ENCODE measurements at places on chromosomes 3 and 15.

GRCh38 chr3:120341658-120342346 is 7.4 kb downstream of the LRRC58 start:
- DNase-seq: no peak

- DNase-seq: no peak
These were observed 733.5 kb upstream of the CCDC54 start for GRCh38 chr3:106643684-106644161.

GRCh38 chr3:42500909-42501308 is 1.5 kb upstream of the VIPR1 start:
- no peak for DNase-seq

- no peak for DNase-seq
These were observed 48.4 kb downstream of the IDH2 start for GRCh38 chr15:90053685-90054466.

DNA sequence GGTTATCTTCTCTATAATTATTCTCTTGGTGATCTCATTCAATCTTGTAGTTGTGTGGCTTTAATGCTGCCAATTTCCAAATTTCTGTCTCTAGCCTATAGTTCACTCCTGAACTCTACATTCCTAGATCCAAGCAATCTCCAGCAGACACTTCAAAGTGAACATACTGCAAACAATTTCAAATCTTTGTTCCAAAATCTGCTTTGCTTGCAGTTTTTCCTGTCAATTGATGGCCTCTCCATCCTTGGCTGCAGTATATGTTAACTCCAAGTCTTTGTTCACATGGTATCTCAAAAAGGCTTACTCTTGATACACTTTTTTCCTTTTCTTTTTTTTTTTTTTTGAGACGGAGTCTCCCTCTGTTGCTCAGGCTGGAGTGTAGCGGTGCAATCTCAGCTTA is 17.4 kb downstream of the NAA50 start:
- no peak for DNase-seq

GRCh38 chr3:135641761-135642160 is 323.8 kb upstream of the PPP2R3A start:
- no peak for DNase-seq

DNA sequence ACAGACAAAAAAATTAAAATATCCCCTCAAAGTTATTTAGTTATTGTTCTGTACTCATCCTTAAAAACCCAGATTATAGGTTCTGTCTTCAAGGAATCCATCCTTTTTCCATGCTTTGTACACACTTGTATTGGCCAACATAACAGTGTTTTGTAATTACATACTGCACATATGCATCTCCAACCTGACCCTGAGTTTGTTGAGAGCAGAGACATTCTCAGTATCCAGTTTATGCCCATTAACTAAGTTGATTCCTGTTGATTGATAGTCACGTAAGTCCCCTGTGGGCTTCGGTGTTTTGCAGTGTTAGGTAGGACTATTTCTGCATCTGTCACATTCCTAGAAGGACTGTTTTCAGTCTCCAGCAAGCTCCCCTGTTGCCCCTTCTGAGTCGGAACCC is 33.6 kb downstream of the MOBP start:
- DNase-seq: no peak

DNA sequence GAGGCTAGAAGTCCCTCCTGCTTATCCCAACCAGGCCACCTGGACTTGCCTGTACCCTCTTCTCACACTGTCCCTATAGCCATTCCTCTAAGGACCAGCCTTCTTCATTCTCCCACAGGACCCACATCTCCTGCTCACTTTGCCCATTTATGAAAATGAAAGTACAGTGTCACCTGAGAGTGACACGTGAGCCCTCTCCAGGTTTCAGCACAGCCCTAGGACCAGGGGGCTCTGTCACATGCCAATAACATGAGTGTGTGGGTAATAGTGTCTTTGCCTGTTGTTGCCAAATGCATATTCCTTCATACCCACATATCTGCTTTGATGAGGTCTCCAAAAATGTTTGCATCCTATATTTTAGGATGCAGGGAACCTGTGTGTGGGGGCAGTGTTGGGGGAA is 42.3 kb upstream of the TNFAIP8L3 start:
- DNase-seq: no peak

GRCh38 chr3:118487734-118488133 is 546.9 kb downstream of the IGSF11 start:
- no peak for DNase-seq

DNA sequence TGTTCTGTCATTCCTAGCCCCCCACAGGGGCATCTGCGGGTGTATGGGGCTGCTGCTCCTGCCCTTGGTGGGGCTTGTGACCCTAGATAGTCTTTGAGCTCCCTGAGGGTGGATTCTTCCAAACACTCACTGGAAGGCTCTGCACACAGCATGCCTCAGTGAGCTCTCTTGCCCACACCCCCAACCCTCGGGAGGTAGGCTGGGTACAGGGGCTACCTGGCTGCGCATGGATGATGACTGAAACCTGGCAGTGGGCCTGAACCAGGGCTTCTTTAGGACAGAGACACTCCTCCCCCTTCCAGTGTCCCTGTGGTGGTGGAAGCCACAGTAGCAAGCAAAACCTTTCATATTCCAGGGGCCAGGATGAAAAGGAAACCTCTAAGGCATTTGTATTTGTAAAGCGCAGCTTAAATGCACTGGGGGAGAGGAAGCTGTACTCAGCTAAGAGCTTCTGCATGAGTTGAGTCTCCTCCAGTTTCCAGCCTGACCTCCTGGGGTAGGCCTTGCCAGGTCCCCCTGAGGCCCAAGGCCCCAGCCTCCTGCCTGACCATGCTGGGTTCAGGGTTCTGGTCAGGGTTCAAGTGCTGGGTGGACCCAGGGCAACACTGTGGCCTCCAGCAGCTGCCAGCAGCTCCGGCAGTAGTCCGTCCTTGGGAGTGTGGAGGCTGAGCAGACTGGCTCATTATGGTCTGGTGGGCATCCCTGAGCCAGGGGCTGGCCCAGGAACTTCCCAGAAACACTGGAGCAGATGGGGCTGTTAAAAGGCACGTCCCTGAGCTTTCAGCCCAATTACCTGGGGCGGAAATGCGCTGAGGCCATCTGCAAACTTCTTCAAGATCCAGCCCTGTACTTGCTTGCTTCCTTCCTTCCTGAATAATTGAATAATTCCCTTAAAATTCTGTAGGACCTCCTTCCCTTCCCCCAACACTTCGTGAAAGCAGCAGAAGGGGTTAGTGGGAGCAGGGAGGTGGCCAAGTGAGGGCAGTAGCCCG is 89.7 kb downstream of the HMG20A start:
- no peak for DNase-seq

DNA sequence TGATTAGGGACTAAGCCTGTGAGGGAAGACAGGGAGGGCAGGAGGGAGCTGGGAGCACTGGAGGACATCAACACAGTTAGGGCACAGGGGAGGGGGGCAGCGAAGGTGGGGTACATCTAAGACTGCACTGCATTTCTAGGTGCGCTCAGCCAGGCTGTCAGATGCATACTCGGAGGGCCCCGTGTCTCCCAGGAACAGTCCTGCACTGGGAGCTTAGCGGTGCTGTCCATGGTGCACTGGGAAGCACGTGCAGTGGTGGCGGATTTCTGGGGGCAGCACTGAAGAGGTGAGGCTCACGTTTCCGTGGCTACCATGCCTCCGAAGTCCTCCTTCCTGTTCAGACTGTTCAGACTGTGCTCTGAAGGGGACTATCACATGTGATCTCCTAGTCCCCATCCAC is 54.4 kb downstream of the ROPN1B start:
- no peak for DNase-seq

DNA sequence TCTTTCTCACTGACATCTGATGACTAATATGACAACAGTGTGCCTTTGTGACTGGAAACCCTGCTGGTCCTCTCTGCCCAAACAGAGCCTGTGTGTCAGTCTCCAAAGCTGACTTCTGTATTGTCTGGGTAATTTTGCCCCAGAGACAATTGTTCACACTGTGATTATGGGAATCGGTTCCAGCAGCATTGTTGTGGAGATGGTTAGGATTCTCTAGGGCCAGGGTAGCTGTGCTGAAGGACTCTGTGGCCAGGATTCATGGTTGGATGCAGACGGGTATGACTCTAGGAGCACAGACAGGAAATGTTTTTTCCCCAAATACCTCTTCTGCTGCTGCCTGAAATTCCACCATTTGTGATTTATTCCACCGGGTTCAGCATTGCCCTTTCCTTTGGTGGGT is 57.5 kb upstream of the ITGA11 start:
- peak; percentile 67 for DNase-seq

DNA sequence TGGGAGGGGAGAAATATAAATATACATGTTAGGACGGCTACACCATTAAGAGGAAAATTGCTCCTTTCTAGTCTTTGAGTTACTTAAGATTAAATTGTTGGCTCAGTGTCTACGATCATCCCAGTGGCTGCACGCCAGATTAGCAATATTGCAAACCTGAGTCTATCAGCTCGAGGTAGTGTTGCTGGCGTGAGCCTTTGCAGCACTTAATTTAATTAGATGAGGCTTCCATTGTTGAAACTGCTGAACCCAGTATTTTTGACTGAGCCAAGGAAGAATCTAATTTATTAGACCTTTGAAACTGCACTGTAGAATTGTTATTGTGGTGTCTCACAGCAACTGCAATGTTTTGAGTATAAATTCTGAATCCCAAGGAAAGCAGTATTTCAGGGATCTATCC is 782.4 kb upstream of the ROBO1 start:
- no peak for DNase-seq

GRCh38 chr3:139523166-139523565 is 16.4 kb downstream of the RBP1 start:
- DNase-seq: no peak

- DNase-seq: peak; percentile 34
These were observed 610 bp downstream of the ARID3B start for GRCh38 chr15:74541494-74542165.

DNA sequence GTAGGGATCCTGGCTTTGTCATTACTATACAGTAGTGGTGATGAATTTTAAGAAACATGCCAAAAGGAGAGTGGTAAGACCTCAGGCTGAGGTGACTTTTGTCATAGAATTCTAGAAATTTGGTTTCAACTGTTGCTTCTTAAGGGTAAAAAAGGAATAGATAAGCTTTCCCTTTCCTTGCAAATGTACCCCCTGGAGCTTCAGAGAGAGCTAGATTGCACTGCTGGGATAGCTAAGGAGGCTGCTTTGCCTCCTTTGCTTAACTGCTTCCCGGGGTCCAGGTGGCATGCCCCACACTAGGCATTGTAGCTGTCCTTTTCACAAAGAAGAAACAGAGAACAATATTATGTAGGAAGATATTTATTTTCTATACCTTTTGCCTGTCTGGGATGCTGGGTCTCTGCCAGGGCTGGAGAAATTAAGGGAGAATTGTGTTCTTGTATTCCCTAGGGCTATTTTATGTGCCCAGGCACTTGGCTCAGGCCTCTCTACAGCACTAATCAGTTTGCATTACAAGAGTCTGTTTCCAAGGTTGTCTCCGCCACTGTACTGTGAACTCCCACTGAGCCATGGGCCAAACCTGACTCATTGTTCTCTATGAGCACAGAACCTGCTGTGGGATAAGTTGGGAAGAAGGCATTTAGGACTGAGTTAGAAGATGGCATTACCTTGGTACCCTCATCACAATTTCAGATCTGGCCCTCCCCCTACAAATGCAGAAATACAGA is 460.0 kb downstream of the PDCD6IP start:
- DNase-seq: no peak

DNA sequence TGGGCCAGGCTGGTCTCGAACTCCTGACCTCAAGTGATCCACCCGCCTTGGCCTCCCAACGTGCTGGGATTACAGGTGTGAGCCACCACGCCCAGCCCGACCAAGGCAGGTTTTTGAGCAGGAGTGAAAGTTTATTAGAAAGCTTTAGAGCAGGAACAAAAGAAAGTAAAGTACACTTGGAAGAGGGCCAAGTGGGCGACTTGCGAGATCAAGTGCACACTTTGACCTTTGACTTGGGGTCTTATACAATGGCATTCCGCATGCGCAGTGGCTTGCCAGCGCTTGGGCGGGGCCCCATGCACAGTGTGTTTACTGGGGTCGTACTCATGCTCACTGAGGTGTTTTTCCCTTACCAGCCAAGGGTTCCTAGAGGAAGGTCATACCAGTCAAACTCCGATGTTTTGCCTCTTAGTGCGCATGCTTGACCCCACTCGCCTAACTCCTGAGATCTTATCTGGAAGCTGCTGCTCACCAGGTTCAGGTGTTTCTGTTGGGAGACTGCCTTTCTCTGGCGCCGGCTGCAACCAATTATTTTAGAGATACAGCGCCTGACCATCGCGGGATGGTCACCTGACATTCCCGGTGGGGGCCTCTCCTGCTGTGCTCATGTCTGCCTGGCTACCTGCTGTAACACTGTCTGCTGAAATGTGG is 46.9 kb upstream of the FLNB start:
- DNase-seq: no peak

DNA sequence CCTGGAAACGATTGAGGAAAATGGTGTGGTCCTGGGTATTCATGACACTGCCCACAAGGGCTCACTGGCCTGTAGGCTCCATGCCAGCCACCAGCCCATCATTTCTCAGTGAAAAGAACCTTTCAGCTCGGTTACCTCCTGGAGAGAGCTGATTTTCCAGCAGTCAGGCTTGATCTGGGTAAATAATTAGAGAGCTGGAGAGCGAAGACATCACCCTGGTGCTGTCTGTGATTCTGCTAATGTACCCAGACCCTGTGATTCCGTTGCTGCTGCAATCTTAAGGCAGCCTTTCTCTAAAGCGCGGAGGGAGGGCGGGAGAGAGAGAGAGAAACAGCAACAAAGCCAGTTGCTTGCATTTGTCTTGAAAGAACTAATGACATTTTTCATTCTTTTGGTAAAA is 221.9 kb upstream of the TOPAZ1 start:
- no peak for DNase-seq

DNA sequence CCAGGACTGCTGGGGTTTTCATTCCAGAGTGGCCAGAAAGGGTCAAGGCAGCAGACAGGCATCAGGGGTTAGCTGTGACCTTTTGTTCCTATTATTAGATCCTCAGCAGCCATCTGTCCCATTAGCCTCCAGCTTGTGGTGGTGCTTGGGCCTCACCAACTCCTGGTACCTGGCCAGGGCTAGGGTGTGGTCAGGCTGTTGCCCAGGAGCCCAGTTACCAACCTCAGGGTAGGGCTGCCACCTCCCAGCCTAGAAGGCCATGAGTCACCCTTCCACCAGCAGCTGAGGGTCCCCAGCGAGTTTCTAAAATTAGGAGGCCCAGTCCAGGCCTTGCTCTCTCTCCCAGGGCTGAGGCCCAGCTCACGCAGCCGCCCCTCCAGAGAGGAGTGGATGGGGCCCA is 12.2 kb downstream of the TMEM43 start:
- DNase-seq: no peak

DNA sequence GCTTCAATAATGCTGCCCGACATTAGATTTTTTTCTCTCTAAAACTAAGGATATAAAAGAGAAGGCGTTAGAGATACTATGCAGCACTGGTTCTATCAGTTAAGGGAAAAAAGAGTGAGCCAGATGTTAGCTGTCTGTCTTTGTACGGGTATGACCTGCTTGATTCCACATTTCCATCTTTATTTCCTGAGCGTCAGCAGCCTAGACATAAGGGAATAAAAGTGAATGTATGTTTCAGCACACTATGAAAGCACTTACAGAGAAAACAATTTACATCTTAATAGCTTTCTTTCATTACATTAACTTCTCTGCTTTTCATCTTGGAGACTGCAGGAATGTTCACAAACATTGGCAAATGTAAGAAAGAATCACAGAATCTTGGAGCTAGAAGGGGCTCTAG is 319.3 kb downstream of the CTNNB1 start:
- DNase-seq: no peak

Measured in fibroblast of upper back skin (primary cell).